ENCODE measurements at places on chromosomes 1 and 21. TPM values are rescaled to one million over a fixed set of nuclear protein-coding genes. Genes with fewer than 3 reads are reported as not detected.

The TDRD5 gene
- total RNA-seq = not detected

The GREM2 gene
- not detected for total RNA-seq

DNA sequence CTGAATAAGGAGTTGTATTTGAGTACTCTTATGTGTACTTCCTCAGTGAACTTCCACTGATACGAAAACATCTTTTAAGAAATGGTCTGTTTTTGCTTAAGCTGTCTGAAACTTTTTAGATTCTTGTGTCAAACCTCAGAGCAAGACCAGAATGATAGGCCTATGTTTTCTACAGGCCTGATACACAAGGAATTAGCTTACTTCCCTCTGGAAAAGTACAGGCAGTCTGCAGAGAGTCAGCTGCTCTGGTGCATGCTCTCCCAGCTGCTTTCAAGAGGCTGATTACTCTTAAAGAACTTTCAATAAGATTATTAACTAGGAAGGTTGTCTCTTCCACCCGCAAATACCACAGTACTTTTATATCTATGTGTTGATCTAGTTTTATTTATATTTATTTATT lies 9.5 kb downstream of the SNX27 start:
- DNase-seq = no peak

GRCh38 chr1:194045416-194045815 lies 859.0 kb upstream of the B3GALT2 start:
- no peak for DNase-seq

DNA sequence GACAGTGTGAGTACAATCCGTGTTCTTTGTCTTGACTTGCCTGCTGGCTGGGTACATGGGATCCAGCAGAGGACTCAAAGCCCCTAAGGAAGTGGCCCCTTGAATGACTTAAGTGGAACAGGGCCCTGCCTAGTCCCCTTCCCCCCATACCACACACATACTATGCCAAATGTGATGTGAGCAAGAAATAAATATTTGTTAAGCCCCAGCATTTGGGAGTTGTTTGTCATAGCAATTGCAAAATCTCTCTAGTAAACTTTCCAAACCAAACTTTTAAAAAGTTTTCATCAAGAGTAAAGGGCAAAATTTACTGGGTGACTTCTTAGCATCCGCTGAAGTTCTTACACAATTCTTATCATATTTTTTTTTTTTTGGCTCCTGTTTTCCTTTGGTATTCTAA lies 32.5 kb upstream of the CACHD1 start:
- no peak for DNase-seq

DNA sequence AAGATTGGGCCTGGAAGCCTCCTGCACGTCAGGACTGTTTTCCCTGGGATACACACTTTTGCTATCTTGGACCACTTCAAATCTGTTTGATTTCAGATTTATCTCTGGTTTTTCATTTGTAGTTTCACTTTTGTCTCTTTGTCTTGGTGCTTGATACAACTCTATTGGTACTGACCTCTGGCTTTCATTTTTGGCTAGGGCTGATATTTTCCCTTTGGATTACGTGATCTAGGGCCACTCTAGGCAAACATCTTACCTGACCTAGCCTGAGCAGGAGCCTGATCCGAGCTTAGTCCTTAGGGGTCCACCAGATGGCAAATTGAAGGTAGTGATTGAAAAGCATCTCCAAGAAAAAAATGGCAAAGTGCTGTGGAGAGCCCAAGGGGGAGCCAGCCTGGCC lies 39.6 kb downstream of the ZBTB18 start:
- no peak for DNase-seq

GRCh38 chr1:52032124-52032784 lies 1.4 kb downstream of the KTI12 start:
- DNase-seq = no peak

Measured in Right ventricle myocardium inferior (tissue), 1 donor.